Fibroblast of skin of right biceps (primary cell): ENCODE measurements at places on chromosomes 6 and 20.

DNA sequence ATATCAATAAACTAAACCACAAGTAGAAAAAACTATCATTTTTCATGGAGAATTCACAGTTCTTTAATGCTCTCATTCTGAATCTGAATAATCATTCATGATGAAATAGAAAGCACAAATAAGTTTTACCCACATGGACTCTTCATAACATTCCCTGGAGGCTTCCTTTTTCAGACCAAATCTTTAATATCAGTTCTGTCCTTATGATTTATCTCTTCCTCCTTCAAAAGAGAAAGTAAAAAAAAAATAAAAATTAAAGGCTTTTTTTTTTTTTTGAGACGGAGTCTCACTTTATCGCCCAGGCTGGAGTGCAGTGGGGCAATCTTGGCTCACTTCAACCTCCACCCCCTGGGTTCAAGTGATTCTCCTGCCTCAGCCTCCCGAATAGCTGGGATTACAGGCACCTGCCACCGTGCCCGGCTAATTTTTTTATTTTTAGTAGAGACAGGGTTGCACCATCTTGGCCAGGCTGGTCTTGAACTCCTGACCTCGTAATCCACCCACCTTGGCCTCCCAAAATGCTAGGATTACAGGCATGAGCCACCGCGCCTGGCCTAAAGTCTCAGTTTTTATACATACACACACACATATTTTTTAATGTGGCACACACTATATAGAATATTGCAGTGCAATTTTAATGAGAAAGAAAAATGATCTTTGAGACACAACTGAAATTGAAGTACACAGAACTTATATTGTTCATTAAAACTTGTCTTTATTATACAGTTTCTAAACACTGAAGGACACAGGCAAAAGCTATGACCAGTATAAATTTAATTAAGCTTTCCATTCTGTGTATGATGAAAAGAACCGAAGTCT, 31.9 kb upstream of the ZNF217 start:
- no peak for DNase-seq

DNA sequence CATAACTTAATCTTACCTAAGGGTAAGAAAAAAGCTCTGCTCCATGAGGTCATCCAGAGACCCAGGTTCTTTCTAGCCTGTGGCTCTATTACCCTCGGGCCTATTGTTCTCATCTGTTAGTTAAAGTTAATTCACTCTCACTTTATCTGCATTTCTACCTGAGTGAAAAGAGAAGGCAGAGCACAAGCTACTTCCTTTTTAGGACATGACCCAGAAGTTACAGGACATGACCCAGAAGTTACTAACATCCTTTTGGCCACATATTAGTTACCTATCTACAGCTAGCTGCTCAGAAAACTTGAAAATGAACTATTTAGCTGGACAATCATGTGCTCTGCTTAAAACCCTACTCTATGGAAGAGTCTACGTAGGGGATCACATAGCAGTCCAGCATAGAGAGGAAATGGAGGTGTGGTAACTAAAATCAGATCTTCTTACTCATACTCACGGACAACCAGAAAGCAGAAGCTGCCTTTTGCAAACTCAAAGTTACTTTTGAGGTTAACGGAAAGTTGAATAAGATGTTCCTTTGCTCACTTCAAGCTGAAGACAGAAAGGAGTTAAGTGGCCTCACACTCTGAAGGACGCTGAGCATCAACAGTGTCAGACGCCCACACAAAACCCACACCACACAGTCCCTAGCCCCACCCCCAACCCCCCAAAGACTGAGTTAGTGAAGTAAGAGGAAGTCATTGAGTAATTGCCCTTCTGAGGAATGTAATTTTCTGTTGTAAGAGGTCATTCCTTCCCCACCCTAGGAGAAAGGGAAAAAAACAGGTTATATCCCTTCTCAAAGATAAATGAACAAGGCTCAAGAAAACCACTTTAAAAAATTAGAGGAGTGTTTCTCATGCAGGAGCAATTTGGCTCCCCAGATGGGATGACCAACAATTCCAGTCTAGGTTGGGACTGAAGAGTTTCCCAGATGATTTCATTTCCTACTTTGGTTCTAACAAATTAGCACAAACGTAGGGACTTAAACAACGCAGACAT, 45.9 kb upstream of the TAB2 start:
- peak; percentile 8 for DNase-seq

- DNase-seq = no peak
These were observed 496.5 kb downstream of the EPM2A start for GRCh38 chr6:145238787-145239186.

DNA sequence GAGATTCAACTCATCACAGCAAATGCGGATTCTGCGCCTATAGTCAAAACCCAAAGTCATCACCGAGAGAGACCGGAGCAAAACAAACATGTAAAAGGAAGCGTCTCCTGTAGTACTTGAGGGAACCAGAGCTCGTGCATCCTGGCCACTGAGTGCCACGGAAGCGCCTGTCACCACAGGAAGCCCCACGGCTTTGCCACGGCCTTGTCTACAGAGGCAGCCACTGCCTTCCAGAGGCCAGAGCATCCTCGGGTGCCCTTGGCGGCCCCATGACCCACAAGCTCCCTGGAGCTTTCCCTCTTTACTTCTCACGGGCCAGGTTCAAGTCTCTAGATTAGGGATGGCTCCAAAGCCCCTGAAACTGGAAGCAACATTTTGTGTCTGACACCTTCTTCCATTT, 7.5 kb downstream of the TCFL5 start:
- no peak for DNase-seq

DNA sequence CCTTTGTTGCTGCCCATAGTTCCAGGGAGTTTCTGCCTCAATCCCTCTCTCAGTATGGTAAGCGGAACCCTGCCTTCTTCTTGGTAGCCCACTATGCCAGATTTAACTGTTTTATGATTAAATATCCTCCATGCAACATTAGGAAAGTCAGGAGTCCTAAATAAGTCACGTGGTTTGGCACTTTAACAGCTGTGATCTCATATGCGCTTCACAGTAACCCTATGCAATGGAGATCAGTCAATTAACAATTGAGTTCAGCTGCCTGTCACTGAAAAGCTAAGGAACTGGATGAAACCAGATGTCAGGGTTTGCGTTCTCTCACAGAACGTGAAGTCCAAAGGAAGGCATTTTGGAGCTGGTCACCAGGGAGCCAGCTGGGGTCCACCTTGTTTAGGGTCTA, 81.6 kb downstream of the PSMB1 start:
- no peak for DNase-seq

DNA sequence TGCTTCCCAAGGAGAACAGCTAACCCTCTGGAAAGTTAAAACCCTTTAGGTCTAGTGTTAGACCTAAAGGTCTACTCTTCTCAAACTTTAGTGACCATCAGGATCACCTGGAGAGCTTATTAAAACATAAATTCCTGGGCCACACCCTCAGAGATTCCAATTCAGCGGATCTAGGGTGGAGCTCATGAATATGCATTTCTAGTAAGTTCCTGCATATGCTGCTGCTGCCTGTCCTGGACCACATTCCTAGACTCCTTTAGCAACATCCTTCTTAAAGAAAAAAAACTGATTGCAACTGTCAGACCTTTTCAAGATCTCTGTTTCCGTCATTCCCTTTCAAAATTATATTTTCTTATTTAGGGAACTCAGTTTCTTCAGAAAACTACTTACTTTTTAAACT, 31.2 kb downstream of the SNAP25 start:
- DNase-seq = no peak

DNA sequence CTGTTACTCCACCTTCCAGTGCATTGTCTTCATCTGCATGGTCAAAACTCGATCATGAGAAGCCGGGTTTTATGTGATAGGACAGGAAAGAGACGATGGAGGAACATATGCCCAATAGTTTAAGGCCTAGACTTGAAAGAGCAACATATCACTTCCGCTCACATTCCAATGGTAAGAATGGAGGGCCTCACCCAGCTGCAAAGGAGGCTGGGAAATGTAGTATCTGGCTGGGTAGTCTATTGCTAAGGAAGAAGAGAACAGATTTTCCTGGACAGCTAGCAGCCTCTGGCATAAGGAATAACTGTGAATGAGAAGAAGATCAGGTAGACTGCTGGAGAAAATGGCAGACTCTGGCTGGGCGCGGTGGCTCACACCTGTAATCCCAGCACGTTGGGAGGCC, 19.2 kb downstream of the FITM2 start:
- no peak for DNase-seq

GRCh38 chr20:10132387-10132786, 86.2 kb upstream of the SNAP25 start:
- no peak for DNase-seq

- no peak for DNase-seq
These were observed 3.7 kb upstream of the FASTKD5 start for GRCh38 chr20:3163099-3164042.

GRCh38 chr6:53718597-53719460, 53.3 kb upstream of the KLHL31 start:
- peak; percentile 49 for DNase-seq

- DNase-seq = no peak
These were observed 169.8 kb downstream of the SAMD5 start for GRCh38 chr6:147678253-147678652.

DNA sequence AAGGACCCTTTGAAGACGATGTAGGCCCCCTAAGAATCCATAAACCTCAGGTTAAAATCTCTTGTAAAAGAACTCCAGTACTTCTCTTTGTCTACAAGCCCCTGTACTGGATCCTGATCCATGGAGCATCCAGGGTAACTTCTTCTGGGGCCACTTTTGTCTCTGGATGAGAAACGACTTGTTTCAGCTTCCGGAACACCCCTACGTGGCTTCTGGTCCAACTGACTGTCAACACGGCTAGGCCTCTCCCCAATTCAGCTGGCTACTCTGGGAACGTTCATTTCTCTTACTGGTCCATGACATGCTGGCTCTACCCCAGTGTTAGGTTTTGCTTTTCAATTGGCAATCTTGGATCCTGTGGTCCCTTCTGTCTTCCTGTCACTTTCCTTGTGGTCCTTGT, 198.0 kb downstream of the BACH2 start:
- DNase-seq = no peak

DNA sequence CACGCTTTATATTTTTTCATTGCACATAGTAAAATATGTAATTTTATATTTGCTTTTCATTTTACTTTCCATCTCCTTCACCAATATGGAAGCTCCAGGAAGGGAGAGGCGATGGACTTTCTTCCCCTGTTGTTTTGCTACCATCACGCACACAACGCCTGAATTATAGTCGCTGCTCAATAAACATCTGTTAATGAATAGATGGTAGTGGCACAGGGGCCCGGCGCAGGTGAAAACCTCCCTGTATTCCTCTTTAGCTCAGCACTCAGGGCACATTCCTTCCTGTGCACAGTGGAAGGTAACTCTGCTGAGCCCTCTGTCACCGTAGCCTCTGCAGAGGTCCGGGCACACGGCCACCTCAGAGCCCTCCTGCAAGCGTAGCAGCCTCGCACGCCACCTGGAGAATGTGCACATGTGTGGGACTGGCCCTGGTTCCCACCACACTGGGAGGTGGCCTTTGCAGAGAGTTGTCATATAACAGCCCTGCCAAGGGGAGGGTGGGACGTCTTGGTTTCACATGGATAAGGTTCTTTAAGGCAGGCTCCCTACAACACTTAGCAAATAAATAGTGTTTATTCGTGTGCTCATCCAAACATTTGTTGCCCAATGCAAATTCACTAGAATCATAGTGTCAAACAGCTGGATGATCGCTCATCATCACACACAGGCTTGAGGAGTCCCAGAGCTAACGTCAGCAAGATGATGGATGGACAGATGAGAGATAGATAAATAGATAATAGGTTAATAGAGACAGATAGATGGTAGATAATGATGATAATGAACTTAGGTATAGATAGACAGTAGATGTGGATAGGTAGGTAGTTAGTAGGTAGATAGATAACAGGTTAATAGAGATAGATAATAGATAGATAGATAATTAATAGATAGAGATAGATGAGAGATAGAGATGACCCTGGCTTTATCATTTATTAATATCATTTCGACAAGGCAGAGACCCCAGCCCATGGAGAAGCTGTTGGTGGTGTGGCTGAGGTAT, 32.3 kb upstream of the AFDN start:
- no peak for DNase-seq

- peak; percentile 58 for DNase-seq
These were observed 72.1 kb downstream of the RSPO3 start for GRCh38 chr6:127190552-127190951.

DNA sequence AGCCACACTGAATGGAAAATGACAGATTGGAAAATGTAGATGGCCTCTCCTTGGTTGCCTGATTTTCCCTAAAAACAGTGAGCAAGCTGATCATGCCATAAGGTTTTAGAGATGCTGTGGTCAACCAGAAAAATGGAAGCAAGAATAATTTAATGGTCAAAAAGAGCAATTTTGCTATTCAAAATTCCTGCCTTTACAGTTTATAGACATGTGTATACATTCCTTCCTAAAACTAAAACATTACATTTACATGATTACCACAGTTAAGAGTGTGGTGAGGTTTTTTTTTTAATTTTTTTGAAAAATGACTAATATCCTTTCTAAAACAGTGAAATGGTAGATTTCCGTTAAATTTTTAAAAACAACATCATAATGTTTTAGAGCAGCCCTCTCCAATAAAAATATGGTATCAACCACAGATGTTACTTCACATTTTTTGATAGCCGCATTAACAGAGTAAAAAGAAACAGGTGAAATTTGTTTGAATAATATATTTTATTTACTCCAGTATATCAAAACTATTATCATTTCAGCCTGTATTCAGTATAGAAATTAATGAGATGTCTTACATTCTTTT, 407.0 kb upstream of the SOX4 start:
- DNase-seq = peak; percentile 21

DNA sequence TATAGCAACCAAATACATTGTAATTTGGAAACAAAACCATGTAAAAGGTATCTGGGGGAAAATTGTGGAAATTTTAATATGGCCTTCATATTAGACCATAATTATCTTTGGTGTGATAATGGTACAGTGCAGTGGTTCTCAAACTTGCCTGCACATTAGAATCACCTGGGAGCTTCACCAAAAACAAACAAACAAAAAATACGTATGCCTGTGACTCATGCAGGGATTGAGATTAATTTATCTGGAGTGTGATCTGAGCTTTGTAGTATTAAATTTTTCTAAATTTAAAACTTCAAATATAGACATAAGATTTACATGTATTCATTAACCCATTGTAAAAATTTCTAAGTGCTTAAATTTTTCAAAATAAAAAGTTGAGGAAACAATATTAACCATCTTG, 31.5 kb downstream of the ARHGAP18 start:
- DNase-seq = no peak

- DNase-seq = no peak
These were observed 3.9 kb upstream of the GATA5 start for GRCh38 chr20:62479656-62480055.

DNA sequence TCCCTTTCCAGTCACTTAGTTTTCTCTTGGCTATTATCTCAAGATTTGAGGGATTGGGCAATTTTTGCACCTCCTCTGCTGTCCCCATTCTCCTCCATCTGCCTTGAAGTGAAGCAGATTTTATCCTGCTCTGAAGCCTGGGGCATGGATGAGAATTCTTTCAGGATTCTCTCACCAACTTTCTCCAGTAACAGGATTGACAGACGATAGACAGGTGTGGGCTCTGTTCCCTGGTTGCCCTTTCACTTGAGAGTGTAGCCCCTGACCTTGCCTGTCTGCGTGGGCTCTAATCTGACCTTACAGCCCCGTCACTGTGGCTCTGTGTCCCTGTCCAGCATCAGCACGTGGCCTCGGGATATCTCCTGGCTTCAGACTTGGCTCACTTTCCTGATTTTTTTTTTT, 27.1 kb downstream of the CDYL start:
- no peak for DNase-seq

- no peak for DNase-seq
These were observed 501.3 kb upstream of the SULF2 start for GRCh38 chr20:48286601-48287000.
